ENCODE measurements at places on chromosomes 3 and 15.
A peak's percentile ranks its signal among the peaks of the same experiment; 100 is the strongest.

GRCh38 chr3:157961665-157962064 lies 144.6 kb downstream of the SHOX2 start:
- no peak for DNase-seq

GRCh38 chr15:25775317-25775912 lies 87.7 kb downstream of the ATP10A start:
- peak; percentile 85 for DNase-seq

DNA sequence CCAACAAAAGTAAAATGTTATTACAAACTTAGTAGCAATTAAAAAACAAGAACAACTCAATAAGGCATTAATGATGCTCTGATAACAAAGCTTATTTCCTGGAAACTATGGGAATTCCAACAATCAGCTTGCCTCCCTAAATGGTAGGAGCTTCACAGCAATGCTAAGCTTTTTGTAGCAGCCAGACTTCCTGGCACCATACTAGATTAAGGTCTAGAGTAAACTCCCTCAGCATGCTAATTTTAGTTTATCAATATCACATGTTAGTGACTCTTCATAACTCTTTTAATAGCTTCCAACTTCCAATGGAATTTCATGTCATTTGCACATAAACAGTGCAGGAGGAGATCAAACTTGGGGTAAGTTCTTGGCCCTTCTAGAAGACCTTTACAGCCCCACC lies 782.0 kb downstream of the MCTP2 start:
- no peak for DNase-seq

DNA sequence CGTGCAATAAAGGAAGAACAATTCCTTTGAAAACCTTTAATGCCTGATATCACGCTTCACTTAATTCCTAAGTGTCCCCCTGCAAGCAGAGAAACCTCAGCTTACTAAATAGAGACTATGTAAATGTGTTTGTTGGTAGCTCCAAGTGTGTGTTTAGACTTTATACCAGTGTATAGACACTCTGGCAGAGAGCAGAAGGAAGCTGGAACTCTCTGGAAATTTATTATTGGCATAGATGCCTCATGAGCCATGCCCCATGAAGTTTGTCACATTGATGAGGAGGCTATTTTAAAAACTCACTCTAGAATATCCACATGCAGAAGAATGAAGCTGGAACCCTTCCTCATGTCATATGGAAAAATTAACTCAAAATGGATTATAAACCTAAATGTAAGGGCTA lies 99.9 kb downstream of the THRB start:
- DNase-seq: no peak

DNA sequence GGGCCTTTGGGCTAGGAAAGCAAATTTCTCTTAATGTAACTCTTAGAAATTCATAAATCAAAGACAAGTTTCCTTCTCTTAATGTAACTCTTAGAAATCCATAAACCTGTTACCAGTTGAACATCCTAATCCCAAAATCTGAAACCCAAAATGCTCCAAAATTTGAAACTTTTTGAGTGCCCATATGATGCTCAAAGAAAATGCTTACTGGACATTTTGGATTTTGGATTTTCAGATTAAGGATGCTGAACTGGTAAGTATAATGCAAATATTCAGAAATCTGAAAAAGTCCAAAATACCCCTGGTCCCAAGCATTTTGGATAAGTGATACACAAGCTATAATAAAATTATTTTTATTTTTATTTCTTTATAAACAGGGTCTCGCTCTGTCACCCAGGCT lies 51.5 kb upstream of the ZBTB38 start:
- DNase-seq: no peak

DNA sequence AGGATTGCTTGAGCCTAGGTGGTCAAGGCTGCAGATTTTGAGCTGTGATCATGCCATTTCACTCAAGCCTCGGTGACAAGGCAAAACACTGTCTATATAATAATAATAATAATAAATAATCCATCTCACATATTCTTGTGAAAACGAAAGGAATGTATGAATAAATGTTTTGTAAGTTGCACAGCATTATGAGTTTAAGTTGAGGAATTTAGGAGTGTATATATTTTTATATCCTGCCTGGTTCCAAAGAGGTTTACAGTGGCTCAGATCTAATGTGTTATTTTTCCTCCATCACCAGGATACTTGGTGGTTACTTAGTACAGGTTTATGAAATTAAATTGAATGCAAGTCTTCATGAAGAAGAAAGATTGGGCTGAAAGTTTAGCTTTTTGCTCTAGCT lies 77.2 kb downstream of the ATG7 start:
- no peak for DNase-seq

- DNase-seq: no peak
These were observed 16.7 kb downstream of the PLA2G4D start for GRCh38 chr15:42077689-42078088.

DNA sequence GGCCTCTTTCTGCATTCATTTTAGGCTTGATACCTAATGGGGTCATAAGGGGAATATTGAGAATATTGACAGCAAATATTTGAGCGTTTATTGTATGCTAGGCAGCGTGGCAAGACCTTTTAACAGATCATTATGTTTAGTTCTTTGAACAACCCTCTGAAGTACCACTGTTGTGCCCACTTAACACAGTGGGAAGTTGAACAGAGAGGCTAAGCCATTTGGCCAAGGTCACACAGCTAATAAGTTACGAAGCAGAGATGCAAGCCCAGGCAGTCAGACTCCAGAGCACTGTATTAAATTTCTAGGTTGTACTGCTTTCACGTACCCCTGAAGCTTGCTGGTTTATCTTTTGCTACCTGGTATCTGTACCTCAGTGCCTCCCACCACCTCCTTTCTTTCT lies 1.1 kb downstream of the RAB7A start:
- no peak for DNase-seq

Measured in heart left ventricle (tissue), 16 donors.